AG08396 (cell line): ENCODE measurements at places on chromosomes 2 and 18.

DNA sequence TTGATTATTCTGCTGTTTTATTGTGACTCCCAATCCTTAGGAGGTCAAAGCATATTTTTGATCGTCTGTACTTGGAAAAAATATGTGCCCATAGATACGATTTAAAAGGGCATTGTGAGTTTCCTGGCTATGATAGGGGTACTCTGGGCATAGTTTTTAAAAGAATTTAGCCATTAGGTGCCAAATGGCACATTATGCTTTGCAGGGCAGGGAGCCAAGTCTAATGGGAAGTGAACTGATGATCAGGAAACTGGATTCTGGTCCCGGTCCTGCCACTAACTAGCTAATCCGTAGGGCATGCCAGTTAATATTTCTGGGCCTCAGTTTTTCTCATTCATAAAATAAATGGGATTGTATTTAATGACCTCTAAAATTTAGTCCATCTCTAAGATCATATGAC lies 189.3 kb downstream of the LTBP1 start:
- no peak for DNase-seq

- no peak for DNase-seq
These were observed 46.2 kb upstream of the ITGAV start for GRCh38 chr2:186543561-186544131.

DNA sequence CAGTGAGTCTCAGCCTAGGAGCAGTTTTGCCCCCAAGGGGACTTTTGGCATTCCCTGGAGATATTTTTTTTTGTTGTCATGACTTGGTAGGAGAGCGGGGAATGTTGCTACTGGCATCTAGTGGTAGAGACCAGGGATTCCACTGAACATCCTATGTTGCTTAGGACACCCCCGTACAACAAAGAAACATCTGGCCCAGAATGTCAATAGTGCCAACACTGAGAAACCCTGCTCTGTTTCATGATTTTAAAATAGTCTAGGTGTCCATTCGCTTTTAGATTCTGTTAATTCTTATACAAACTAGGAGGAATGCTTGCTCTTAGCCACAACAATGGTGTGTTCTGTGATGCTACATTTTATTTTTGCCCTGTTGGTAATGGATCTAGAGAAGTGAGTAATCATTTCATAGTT lies 225.8 kb upstream of the SIX3 start:
- DNase-seq: peak; percentile 18

DNA sequence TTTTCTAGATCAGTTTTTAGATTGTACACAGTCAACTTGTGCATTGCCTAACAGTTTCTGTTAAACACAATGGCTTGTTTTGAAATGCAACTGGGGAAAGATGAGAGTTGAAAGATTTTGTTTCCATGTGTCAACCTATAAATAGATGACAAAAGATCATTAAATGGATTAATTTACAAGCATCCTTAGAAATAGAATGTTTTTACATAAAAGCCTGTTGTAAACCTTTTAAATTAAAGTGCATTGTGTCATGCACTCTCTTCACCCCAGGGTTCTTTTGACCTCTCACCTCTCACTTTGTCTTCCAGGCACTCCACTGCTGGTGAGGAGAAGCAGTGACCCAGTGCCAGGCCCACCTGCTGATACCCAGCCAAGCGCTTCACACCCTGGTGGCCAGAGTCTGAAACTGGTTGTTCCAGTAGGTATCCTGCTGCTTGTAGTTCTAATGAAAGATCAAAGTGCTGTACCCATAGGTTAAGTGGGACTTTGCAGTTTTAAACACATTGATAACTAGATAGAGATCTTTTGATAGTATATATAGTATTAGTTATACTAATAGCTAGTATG lies 502.1 kb downstream of the PARD3B start:
- DNase-seq: no peak

DNA sequence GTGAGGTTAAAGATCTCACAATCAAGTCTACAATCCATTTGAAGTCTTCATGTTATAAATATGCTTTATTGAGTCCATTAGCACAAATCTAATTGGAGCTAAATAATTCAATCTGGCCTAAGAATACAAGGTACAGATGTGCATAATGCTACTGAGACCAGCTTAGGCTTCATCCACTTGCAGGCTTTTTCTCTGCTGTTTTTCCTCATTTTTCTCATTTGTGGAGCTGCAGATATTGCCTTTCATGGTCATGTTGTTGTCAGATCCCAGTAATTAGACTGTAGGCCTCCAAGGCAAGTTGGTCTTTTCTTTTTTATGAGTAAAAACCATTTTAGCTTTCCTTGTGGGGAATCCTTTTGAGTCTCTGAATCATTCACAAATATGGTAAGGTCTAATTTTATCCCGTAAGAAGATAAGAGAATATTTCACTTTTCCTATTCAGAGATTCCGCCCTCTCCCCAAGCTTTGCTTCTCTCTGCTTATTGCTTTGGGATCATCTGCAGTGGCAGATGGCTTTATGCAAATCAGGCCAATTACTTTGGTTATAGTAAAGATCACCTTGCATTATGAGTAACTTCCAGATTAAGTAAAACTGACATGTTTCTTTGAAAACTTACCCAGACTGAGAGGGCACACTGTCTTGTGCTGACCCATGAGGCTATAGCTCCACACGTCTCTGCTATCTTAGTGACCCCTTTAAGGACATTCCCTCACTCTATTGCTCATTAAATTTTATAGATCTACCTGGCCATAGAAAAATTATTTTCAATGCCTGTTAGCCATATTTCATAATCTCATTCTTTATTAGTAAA lies 80.9 kb downstream of the MGAT5 start:
- no peak for DNase-seq

DNA sequence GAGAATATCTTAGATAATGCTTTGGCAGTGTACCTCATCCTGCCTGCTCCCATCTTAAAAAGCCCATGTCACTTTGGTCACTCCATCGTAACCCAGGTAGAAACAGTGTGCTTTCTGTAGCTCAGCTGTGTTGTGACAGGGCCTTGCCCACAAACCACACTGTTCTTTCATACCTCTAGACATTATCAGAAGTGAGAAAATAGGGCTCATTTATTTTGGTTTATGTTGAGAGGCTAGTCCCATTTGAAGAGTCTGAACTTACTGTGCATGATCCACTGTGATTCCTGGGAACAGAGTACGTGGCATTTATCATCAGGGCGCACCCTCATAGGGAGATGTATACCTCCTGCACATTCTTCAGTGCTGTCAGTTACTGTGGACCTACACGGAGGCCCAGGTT lies 69.7 kb downstream of the FEZ2 start:
- no peak for DNase-seq

- no peak for DNase-seq
These were observed 55.1 kb downstream of the KCNG3 start for GRCh38 chr2:42438685-42439084.

- no peak for DNase-seq
These were observed 50.3 kb downstream of the TCF7L1 start for GRCh38 chr2:85183479-85183878.

DNA sequence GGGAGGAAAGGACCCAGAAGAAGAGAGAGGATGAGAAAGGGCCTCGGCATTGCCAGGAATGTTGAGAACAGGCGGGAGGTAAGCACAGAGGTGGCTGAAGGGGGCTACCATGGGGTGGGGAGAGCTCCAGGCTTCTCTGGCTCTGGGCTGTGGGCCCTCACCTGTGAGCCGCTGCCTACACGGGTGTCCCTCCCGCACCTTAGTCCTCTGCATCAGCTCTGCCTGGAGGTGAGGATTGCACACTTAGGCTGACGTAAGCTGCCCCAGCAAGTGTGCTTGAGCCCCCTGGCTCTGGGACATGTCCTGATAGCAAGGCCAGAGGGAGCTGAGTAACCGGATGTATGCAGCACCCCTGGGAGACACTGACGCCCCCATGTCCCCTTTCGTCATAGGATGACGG lies 33.9 kb downstream of the TMEM18 start:
- DNase-seq: no peak

DNA sequence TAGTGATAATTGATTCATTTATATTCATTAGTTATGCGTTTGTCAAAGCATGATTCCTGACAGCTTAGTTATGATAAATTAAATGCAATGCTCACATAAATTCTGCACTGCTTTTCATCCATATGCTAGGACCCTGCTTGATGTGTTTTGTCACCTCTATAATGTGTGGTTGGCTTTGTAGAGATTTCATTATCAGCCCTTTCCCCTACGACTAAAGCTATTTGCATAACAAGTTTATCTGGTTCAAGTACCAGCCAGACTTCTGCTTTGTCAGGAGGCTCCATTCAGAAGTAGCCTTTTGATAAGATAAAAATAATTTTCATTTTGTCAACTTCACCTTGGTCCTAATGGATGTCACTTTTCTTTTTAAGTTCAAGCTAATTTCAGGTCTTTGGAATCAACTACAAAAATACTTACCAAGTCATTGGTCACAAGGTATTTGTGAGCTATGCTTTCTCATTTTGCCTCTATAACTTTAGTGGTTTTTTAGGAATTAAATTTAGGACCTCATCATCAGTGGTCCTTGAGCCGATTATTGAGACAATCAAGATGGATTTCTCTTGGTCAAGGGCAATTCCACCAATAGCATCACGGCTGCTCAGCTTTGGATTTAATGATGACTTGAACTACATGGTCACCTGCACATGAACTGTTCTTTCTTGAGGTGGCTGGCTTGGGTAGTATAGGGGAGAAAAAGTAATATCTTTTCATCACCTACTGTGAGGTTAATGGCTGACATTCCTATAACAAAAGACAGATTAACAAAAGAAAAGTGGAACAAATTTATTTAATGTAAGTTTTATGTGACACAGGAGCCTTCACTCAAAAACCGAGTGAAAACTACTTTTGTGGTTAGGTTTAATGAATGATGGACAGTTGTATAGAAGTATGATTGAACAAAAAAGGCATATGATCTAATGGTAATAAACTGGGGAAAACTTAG lies 162.1 kb downstream of the MYO3B start:
- DNase-seq: no peak

DNA sequence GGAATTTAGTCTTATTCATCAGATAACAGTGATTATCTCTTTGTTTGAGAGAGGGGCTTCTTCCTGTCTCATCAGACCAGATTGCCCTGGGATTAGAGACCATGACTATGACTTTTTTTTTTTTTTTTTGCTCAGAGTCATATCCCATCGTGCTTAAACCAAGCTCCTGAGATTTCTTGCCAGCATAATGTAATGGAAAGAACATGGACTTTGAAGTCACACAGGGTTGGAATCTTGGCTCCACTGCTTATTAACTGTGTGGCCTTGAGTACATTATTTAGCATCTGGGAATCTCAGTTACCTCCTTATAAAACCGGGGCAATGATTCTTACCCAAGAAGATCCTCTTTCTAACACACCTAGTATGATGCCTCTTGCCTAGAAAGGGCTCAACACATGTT lies 268.3 kb downstream of the DYSF start:
- no peak for DNase-seq

- DNase-seq: no peak
These were observed 177.5 kb upstream of the GATA6 start for GRCh38 chr18:21991886-21992285.

DNA sequence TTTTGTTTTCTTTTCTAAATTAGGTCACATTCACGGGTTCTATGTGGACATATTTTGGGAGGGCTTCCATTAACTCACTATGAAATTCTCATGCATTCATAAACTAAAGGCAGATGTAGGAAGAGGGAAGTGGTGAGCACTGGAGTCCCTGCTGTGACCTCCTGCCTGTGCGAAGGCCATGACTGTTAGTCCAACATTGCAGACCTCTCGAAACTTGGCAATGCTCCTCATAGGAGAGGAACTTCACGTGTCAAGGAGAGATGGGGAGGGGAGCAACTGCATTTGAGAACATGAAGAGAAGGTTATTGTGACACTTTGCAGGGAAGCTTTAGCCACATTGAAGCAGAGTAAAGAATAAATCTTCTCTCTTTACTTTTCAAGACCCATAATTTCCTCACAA lies 126.4 kb upstream of the HNMT start:
- DNase-seq: no peak

- no peak for DNase-seq
These were observed 62.3 kb downstream of the USP37 start for GRCh38 chr2:218505754-218506371.

GRCh38 chr18:52391810-52392559 lies 52.0 kb downstream of the DCC start:
- no peak for DNase-seq

DNA sequence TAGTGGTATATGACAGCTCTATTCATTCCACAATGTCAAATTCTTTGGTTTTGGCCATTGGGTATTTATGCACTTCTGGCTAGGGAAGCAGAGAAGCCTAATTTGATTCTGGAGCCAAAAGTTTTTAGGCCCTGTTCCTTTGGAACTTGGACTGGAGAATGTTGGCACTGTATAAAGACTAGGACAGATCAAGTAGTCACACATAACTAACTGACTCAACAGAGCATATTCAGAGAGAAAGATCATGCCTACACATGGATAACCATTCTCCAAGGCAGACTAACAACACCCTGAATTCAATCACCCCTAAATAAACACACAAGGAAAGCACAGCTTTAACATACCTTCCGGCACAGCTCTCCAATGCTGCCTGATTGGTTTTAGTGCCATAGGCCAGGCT lies 62.9 kb downstream of the ARHGAP15 start:
- DNase-seq: no peak

DNA sequence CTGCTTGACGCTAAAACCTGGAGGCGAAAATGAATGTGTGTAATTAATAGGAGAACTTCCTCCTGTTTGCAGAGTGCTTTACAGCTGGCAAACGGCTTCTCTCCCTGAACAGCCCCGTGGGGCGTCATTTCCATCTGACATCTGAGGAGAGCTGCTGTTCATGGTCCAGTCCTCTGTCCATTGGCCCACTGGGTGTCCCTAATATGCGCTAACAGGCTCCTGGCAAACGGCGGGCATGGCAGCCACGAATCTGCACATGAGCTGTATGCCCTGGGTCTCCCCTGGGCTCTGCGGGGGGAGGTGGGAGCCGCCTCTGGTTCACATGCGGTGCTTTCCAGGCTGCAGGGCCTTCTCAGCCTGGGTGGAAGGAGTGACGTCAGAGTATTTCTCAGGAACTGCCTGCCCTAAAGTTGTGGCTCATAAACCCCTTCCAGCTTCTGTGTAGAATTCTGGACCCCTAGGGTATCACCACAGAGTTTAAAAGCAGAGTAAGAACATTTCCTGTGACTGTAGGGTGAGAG lies 73.2 kb downstream of the LRRFIP1 start:
- DNase-seq: no peak

DNA sequence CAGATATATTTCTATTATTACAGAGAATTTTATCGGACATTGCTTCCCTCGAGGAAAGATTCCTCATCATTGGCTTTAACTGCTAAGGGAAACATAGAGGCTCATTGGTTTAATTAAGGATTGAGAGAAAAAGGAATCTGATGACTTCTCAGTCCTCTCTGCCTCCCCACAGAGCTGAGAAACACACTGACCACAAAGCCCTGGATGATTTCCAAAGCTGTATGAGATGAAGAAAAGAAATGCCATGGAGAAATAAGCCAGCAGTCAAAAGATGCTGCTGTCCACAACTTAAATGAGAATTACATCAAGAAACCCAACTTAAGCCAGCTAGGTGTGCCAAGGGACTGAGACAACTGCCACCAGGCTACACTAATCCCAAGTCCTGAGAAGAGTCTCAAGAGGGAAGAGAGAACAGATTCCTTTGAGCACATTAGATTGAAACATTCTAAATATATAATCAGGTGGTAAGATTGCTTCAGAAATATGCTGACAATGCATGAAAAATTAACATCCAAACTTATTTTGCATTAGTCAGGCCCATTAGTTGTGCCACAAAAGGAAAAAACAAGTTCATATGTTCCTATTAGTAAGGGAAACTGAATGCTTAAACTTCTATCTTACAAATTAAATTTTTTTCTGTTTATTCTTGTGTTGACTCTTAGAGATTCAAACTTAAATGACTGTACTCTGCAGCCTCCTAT lies 308.1 kb upstream of the CYRIA start:
- DNase-seq: no peak

GRCh38 chr18:63111671-63112402 lies 207.7 kb downstream of the BCL2 start:
- DNase-seq: no peak

GRCh38 chr2:206515580-206515979 lies 72.2 kb downstream of the ADAM23 start:
- no peak for DNase-seq
